ENCODE measurements at places on chromosomes 7 and 10.

DNA sequence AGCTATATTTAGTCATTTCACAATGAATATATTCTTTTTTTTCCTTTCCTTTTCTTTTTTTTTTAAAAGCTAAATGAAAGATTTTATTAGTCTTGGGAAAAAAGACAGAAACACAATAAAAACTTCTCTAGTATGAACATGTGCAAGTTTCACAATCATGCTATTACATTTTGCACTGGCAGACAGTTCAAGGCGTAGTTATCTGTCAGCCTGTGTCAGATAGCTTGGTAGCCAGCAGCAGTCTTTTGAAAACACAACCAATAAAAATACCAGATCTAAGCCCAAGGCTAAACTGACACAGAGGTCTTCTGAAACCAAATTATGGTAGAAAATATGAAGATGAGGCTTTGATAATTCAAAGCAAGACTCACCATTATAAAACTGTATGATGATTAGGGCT is 205.8 kb upstream of the TEX47 start:
- DNase-seq: no peak

GRCh38 chr7:66150471-66150870 is 35.8 kb downstream of the CRCP start:
- DNase-seq: no peak

- DNase-seq: no peak
Measured at GRCh38 chr7:35826751-35827150, 25.9 kb downstream of the SEPTIN7 start.

DNA sequence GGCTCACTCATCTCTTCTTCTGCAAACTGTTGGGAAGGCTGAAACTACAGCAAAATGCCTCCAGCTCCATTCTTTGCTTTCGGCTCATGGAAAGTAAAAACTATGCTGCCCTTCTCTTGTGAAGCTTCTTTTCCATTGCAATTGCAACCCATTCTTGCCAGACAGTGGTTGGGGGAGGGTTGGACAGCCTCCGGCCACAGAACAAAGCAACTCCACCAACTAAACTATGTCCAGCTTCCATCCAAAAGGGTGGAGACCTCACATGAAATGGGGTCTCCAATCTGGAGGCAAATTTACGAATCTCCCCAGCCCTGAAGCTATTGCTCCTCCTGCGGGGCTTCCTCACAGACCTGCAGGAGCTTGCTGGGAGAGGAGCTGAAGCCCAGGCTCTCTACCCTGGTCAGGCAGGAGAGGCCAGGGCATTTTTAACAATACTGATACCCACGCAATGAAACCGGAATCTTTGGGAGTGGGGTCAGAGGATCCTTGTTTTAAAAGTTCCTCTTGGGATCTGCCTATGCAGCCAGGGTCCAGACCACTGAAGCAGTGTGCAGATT is 549 bp downstream of the GPNMB start:
- no peak for DNase-seq

- DNase-seq: no peak
Measured at GRCh38 chr7:139169816-139170215, 60.3 kb upstream of the ZC3HAV1 start.

DNA sequence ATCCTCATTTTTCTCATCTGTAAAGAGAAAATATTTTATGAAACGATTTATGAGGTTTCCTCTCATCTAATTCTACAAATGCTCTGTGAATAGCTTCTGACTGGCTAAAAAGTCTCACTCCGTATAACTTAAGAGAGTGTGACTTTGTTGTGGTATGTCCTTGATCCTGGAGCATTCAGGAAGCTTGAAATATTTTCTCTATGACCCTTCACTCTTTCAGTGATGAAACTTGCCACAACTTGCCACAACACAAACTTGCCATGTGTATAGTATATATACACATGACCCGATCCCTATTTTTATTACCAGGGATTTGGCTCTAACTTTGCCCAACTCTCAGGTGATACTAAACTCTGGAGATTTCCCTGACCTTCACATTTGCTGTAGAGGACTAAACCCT is 74.1 kb downstream of the TES start:
- no peak for DNase-seq

GRCh38 chr10:122243550-122243949 is 27.5 kb upstream of the BTBD16 start:
- no peak for DNase-seq

GRCh38 chr10:5079836-5080235 is 14.4 kb upstream of the AKR1C3 start:
- DNase-seq: no peak

- DNase-seq: no peak
Measured at GRCh38 chr7:121023683-121024511, 35.4 kb downstream of the CPED1 start.

- no peak for DNase-seq
Measured at GRCh38 chr10:34195364-34196057, 619.6 kb downstream of the PARD3 start.

DNA sequence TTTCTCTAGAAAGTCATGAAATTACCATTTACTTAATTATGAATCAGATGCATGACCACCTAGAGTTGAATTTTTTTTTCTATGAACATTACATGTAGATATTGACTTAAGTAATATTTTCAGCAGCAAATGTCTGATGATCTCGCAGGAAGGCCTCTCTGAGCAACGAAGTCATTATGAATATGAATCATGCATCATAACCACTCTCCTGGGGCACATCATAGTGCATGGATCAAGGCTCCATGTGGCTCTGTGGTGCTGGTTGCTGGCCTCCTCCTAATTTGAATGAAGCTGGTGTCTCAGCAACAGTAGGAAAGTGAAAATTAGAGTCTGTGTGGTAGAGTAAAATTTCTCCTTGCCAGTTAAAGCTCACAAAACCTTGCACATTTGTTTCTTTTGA is 121.4 kb upstream of the INHBA start:
- no peak for DNase-seq

DNA sequence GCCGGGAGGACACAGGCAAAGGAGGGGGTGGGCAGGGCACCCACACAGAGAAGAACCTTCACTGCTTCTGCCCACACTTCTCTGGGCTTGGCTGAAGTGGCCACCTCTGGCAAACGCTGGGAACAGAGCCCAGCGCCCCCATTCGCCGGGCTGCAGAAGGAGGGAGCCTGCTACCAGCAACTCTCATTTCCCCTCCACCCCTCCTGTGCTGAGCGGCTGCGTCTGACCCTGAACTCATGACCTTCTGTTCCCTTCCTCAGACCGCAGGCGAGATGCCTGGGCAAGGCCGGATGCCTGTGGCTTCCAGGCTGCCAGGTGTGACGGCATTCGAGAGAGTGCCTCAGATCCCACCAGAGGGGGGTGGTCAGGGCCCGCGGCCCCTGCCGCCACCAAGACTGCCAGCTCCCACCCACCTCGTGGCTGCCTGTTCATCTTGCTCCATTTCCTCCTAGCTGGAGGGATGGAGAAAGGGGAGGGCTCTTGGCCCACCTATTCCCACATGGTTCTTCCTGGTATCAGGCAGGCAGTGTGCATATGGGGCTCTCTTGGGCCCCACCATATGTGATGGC is 19.8 kb downstream of the DNAJB12 start:
- DNase-seq: peak; percentile 49

GRCh38 chr10:7945034-7945433 is 109.5 kb upstream of the GATA3 start:
- no peak for DNase-seq

DNA sequence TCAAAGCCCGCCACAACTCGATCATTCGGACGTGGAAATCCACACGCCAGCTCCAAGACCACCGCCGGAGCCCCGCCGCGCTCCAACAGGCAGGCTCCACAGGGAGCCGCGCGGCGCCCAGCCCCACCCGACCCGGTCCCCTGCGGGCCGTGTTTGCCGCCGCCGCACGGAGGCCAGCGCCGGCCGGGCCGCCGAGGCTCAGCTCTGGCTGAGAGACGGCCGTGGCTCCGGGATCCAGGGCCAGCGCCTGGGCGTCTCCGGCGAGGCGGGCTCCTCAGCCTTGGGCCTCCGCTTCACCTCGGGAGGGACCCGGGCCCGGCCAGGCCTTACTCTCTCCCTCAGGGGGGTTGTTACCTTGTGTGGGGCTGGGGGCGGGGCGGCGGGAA is 333 bp downstream of the SMNDC1 start:
- DNase-seq: no peak

DNA sequence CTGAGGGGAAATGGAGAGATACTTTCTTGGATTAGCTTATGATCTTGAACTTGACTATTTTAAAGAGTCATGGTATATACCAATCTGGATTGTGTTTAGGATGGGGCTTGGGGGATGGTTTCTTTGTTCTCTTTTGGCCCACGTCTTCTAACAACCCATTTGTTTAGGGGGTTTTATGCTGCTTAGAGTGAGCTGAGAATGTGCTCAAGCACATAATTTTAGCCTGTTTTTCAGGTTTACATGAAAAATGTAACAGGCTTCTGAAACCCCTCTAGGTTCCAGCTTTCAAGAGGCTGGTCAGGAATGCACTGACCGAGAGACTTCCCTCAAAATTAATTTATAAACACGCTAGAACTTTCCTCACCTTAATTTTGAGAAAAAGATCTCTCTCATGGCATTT is 94.3 kb downstream of the AUTS2 start:
- no peak for DNase-seq

GRCh38 chr10:129523723-129524316 is 56.8 kb downstream of the MGMT start:
- no peak for DNase-seq

- no peak for DNase-seq
Measured at GRCh38 chr7:50312250-50313162, 8.0 kb downstream of the IKZF1 start.

- DNase-seq: no peak
Measured at GRCh38 chr10:129074939-129075338, 392.1 kb upstream of the MGMT start.

- no peak for DNase-seq
Measured at GRCh38 chr7:35777121-35777520, 23.7 kb upstream of the SEPTIN7 start.

Measured in thoracic aorta (tissue), 2 donors.